ENCODE measurements at places on chromosomes 4 and X. TPM values are rescaled to one million over a fixed set of nuclear protein-coding genes. Genes with fewer than 3 reads are reported as not detected.

- no peak overlapping the region for H3K4me3 ChIP-seq
- H3K36me3 ChIP-seq: peaks cover 13% of the 10 kb centered on the region
- no peaks in the 10 kb centered on the region for H3K4me1 ChIP-seq
- no peak for DNase-seq
- H3K27me3 ChIP-seq: peaks cover 5% of the 10 kb centered on the region
These were observed 184.2 kb downstream of the CDS1 start for GRCh38 chr4:84767168-84767567.

GRCh38 chr4:152900395-152900794 lies 35.7 kb upstream of the FHDC1 start:
- H3K4me3 ChIP-seq: no peak overlapping the region
- DNase-seq: no peak
- no peaks in the 10 kb centered on the region for H3K36me3 ChIP-seq

DNA sequence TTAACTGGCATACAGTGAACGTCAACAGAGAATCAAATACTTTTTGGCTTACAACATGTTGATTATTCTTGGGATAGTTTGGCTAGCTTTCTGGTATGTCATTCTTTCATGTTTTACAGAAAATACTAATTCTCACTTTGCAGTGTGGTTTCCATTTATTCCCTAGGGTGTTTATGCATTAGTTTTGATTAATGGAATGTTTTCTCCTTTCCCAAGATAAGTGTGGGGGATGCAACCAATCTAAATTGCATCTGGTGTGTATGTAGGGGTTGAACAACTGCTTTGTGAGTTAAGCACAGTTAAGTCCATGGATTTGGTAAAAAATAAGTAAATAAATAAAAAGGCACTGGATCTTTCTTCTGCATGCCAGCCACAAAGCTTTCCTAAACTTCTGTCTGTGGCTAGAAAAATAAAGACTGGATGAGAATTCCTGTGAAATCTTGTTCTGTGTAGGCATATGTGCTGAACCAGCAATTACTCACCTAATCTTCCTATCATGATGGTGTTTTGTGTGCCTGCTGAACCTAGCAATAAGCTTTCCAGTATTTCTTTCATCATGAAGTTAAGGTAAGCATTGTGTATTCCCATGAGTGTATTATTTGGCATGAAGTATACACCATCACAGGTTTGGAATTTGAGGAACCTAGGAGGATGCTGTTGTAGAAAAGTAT lies 50.6 kb upstream of the TENM3 start:
- no peaks in the 10 kb centered on the region for H3K36me3 ChIP-seq
- H3K27ac ChIP-seq: no peak overlapping the region
- H3K27me3 ChIP-seq: no peaks in the 10 kb centered on the region
- peaks cover 39% of the 10 kb centered on the region for H3K4me1 ChIP-seq
- H3K4me3 ChIP-seq: no peak overlapping the region

GRCh38 chr4:10032625-10033024 lies 11.3 kb upstream of the SLC2A9 start:
- peaks cover 2% of the 10 kb centered on the region for H3K27me3 ChIP-seq
- H3K4me3 ChIP-seq: no peak overlapping the region
- no peak for DNase-seq
- H3K27ac ChIP-seq: no peak overlapping the region

DNA sequence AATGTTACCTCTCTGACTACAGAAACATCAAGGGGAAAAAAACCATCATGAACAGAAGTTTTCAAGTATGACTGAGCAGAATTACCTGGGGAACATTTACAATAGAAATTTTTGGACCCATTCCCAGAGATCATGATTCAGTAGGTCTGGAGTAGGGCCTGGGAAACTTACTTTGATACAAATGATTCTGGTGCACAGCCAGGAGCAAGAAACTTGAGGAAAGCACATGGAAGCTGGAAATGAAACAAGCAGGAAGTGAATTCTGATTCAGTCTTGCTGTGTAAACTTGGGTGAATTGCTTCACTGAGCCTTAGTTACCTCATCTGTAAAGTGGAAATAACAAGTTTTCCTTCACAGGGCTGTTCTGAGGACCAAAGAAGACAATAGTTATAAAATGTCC lies 192.5 kb upstream of the TAPT1 start:
- H3K4me3 ChIP-seq: no peak overlapping the region
- H3K36me3 ChIP-seq: peaks cover 10% of the 10 kb centered on the region

GRCh38 chr4:179307297-179308136 lies 1865.3 kb upstream of the AGA start:
- H3K27me3 ChIP-seq: no peaks in the 10 kb centered on the region
- peaks cover 13% of the 10 kb centered on the region for H3K36me3 ChIP-seq
- no peak overlapping the region for H3K4me3 ChIP-seq
- DNase-seq: peak; percentile 35
- H3K27ac ChIP-seq: no peak overlapping the region

- peaks cover 7% of the 10 kb centered on the region for H3K36me3 ChIP-seq
- H3K27me3 ChIP-seq: peaks cover 2% of the 10 kb centered on the region
- peaks cover 10% of the 10 kb centered on the region for H3K4me1 ChIP-seq
- DNase-seq: no peak
- H3K4me3 ChIP-seq: peak overlapping the region; percentile 92
- no peak overlapping the region for H3K27ac ChIP-seq
These were observed 793 bp downstream of the ARSJ start for GRCh38 chr4:113978561-113979147.

DNA sequence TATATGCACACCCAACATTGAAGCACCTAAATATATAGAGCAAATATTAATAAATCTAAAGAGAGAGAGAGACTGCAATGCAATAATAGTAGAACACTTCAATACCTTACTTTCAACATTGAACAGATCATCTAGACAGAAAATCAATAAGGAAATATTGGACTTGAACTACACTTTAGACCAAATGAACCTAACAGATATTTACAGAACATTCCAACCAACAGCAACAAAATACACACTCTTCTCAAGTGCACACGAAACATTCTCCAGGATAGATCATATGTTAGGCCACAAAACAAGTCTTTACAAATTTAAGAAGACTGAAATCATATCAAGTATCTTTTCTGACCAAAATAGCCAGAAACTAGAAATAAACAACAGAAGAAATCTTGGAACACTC lies 66.6 kb downstream of the CD99L2 start:
- H3K4me1 ChIP-seq: no peaks in the 10 kb centered on the region
- DNase-seq: no peak
- no peak overlapping the region for H3K27ac ChIP-seq
- no peaks in the 10 kb centered on the region for H3K36me3 ChIP-seq

DNA sequence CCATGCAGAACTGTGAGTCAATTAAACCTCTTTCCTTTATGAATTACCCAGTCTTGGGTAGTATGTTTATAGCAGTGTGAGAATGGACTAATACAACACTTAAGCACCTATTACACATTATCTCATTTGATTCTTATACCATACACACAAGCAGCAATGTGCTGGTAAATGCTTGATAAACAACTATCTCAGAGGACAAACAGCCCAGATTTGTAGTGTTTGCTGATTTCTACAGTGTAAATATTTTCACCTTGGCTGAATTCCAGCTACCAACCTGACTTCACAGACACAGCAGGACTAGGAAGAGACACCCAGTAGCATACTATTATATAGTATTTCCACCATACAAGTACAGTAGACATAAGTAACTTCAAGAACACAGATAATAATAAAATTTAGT lies 406.5 kb upstream of the CNKSR2 start:
- no peaks in the 10 kb centered on the region for H3K4me1 ChIP-seq
- no peaks in the 10 kb centered on the region for H3K27me3 ChIP-seq
- H3K4me3 ChIP-seq: no peak overlapping the region

DNA sequence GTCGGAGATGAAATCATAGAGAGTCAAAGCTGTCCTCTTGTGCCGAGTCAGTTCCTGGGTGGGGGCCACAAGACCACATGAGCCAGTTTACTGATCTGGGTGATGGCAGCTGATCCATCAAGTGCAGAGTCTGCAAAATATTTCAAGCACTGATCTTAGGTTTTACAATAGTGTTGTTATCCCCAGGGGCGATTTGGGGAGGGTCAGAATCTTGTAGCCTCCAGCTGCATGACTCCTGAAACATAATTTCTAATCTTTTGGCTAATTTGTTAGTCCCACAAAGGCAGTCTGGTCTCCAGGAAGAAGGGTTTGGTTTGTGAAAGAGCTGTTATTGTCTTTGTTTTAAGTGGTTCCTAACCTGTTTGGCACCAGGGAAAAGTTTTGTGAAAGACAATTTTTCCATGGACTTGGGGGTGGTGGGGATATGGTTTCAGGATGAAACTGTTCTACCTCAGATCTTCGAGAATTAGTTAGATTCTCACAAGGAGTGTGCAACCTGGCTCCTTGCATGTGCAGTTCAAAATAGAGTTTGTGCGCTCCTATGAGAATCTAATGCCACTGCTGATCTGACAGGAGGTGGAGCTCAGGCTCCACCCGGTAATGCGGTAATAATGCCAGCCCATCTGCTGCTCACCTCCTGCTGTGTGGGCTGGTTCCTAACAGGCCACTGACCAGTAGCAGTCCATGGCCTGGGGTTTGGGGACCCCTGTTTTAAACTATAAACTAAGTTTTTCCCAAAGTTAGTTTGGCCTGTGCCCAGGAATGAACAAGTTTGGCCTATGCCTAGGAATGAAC lies 29.2 kb downstream of the METAP1 start:
- H3K4me3 ChIP-seq: peak overlapping the region; percentile 70
- peaks cover 15% of the 10 kb centered on the region for H3K36me3 ChIP-seq
- peaks cover 2% of the 10 kb centered on the region for H3K27me3 ChIP-seq
- peak overlapping the region; percentile 92 for H3K27ac ChIP-seq
- peak; percentile 50 for DNase-seq
- peaks cover 28% of the 10 kb centered on the region for H3K4me1 ChIP-seq

DNA sequence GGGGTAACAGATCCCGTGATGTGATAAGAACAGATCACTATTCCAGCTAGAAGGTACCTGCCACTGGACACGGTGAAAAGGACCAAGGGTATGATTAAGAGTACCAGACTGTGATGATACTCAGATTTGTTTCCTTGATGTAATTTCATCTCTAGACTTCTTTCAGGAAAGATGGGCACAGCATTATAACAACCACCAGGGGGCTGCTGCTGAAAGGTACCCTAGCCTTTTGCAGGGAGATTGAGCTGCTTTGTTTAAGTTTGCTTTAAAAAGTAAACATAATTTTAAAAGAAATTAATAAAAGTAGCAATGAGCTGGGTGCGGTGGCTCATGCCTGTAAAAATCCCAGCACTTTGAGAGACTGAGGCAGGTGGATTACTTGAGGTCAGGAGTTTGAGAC lies 145.4 kb downstream of the EMCN start:
- no peak overlapping the region for H3K27ac ChIP-seq
- H3K27me3 ChIP-seq: no peaks in the 10 kb centered on the region
- H3K4me1 ChIP-seq: no peaks in the 10 kb centered on the region
- no peak overlapping the region for H3K4me3 ChIP-seq

DNA sequence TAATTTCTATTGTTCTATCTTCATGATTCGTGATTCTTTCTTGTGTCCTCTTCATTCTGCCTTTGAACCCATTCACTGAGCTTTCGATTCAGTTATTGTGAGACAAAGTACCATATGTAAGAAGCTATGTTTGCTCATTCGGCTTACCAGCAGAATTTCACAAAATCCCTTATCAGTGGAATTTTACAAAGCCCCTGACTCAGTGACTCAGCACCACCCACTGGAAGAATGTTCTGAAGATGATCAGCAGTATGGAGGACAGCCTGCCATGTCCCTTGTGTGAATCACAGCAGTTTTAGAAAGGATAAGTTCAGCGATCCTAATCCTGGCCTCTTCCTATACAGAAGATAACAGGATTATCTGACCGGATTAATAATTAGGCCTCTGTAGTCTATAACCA lies 5.8 kb upstream of the UXT start:
- H3K4me3 ChIP-seq: no peak overlapping the region
- H3K27me3 ChIP-seq: no peaks in the 10 kb centered on the region
- no peak for DNase-seq
- no peaks in the 10 kb centered on the region for H3K4me1 ChIP-seq
- H3K36me3 ChIP-seq: no peaks in the 10 kb centered on the region

DNA sequence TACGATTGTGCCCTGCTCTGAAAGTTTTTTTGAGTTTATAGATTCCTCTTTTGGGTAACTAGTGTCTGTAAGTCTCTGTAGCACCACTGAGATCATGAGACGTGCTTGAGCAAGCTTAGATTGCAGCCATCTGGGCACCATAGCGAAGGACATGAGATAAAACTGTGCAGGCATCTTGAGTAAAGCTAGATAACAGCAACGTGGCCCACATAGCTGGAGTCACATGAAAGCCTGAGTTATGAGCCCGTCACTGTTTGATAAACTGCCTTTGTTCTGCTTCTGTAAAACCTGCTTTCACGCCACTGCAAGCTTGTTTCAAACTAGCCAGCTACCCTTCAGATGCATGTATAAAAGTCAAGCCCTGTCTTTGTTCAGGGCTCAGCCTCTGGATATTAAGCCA lies 359.1 kb upstream of the CXorf51A start:
- DNase-seq: no peak
- H3K27ac ChIP-seq: no peak overlapping the region
- no peaks in the 10 kb centered on the region for H3K36me3 ChIP-seq
- no peaks in the 10 kb centered on the region for H3K27me3 ChIP-seq
- no peak overlapping the region for H3K4me3 ChIP-seq

GRCh38 chrX:118679290-118679689 lies 48.1 kb upstream of the IL13RA1 start:
- H3K27me3 ChIP-seq: no peaks in the 10 kb centered on the region
- H3K4me1 ChIP-seq: no peaks in the 10 kb centered on the region
- H3K4me3 ChIP-seq: no peak overlapping the region
- no peak overlapping the region for H3K27ac ChIP-seq
- no peak for DNase-seq

DNA sequence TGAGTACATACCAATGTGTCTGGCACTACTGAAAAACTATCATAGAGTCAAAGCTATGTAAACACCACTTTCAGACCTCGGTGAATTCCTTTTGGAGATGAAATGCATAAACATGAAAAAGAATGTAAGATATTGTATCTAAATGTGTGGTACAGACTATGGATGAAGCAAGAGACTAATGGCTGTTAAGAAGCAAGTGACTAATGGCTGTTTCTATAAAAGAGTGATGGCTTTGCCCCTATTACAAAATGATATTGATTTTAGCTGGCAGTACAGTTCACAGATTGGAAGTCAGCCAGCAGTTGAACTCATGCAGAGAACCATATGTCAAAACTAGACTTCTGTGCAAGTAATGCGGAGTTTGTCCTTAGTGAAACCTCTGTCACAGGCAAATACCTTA lies 359.3 kb downstream of the GRXCR1 start:
- H3K27ac ChIP-seq: peak overlapping the region; percentile 59
- no peaks in the 10 kb centered on the region for H3K27me3 ChIP-seq
- peaks cover 18% of the 10 kb centered on the region for H3K4me1 ChIP-seq
- no peak for DNase-seq
- H3K4me3 ChIP-seq: no peak overlapping the region
- no peaks in the 10 kb centered on the region for H3K36me3 ChIP-seq

DNA sequence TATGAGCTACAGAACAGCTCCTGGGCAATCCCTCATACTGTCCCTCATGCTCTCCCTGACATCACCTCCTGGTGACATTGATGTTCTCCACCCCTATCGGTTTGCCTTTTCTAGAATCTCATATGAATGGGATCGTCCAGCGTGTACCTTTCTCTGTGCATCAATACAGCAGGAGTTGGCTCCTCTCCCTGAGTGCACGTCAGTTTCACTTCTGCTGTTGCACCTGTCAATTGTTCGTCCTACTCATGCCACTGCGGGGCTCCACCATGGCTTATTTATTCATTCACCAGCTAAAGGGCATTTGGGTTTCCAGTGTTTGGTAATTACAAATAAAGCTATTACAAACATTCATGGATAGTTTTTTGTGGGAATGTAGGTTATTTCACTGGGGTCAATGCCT lies 269.1 kb upstream of the ZFP42 start:
- H3K27me3 ChIP-seq: no peaks in the 10 kb centered on the region
- no peak overlapping the region for H3K4me3 ChIP-seq
- no peak for DNase-seq
- peaks cover 6% of the 10 kb centered on the region for H3K36me3 ChIP-seq
- no peak overlapping the region for H3K27ac ChIP-seq

The COL4A6 gene
- 0.05 TPM for total RNA-seq

The FGFBP2 gene
- total RNA-seq: not detected

The HHIP gene
- total RNA-seq: 9.7 TPM

The PRICKLE3 gene
- 1.6 TPM for total RNA-seq

The MAGEC2 gene
- total RNA-seq: not detected
